NCI-H2227 treated with DMSO at 0.1 percent for 48 hours (cell line): ENCODE measurements at places on chromosomes 6 and 20.

- no peak for DNase-seq
Observed at GRCh38 chr6:109434456-109434855, 6.0 kb downstream of the PPIL6 start.

- DNase-seq: no peak
Observed at GRCh38 chr6:121645100-121645745, 209.8 kb downstream of the GJA1 start.

DNA sequence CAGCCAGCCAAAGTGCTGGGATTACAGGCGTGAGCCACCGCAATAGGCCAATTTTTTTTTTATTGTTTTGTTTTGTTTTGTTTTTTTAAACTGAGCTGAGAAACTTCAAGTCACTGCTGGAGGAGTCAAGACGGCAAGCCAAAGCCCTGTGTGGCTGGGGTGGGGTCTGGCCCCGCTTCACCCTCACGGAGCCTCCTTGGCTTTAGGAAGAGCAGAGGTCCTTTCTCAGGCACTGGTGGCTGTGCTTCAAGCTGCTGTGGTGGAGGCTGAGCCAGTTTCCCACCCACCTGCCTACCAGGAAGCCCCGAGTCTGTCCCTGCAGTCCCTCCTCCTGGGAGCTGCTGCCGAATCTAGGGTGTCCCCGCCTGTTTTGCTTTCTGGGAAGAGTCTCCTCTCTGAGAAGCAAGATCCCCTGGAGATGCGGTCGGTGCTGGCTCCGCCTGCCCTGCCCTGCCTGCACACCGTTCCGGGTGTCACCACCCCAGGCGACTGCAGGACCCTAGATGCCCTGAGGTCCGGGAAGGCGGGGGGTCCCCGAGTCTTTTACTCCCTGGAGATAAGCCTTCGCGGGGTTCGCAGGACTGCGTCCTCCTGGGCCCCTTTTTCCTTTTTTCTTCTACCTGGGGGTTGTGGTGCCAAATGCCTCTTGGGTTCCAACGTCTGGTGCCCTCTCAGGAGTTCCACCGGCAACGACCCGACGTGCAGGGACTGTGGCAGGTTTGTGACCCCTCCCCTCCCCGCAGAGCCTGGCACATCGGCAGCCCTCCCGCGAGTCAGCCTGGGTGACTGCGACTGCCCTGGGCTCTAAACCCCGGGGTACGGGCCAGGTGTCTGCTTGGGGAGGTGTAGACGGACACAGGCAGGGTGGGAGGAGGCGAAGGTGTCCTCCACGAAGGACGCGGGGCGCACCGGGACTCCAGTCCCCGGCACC, 100.7 kb downstream of the TAF4 start:
- DNase-seq: no peak

DNA sequence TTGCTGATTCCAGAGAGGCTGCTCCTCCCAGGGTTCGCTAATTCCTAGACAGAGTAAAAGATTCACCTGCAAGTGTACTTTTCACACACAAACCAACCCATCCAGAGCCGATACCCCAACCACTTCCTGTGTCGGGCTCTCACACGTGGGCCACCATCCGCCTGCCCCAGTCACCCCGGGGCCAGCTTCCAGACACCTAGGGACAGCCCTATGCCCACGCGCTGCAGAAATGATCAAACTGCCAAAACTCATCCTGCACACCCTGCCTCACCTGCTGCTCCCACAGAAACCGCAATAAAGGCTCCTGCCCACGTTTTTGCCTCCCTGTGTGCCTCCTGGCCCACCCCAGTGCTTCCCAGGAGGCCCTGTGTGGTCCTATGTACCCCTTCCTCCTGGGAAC, 59.5 kb downstream of the PSMG4 start:
- DNase-seq: no peak

DNA sequence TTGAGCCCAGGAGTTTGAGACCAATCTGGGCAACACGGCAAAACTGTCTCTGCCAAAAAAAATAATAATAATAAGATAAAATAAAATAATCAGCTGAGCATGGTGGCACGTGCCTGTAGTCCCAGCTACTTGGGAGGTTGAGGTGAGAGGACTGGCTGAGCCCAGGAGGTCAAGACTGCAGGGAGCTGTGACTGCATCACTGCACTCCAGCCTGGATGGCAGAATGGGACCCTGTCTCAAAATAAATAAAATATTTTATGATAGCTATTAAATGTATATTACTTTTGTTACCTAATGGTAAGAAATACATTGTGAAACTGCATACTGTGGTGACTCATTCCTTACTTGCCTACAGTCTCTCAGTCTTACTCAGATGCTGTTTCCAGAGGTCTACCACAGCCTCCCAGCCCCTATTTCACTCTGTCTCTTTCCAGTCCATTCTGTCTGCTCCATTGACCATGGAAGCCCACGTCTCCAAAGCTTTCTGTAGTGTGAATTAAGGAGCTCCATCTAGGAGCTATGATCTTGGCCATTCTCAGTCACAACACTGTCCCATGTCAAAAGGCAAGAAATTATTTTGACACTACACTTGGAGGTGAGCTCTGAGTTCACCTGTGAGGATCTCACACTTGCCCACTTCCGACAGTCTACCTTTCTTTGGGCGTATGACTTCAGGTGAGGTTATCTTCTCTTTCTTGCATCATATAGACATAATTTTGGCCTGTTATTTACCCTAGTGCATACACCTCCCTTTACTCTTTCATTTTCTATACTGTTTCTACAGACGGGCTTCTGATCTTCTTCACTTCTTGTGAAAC, 22.4 kb upstream of the SNX9 start:
- no peak for DNase-seq

GRCh38 chr20:58765780-58766179, 73.2 kb downstream of the NPEPL1 start:
- no peak for DNase-seq

GRCh38 chr20:58818586-58819285, 32.0 kb downstream of the GNAS-AS1 start:
- no peak for DNase-seq

DNA sequence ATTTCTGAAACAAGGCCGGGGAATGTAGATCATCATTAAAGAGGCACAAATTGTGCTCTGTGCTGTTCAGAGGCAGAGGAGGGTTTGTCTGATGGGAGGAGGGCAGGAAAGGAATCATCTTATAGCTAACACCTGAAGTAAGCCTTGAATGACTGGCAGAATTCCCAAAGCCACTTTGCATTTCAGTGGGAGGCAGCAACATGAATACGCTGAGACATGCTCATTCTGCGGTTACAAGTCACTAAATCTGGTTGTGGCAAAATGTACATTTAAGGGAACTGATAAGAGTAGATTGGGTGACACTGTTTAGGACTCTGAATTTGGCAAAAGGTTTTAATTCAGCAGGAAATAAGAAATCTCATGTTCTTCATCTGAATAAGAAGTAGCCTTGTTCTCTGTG, 4.4 kb upstream of the COL19A1 start:
- no peak for DNase-seq

GRCh38 chr6:140433072-140433471, 1058.6 kb upstream of the CITED2 start:
- no peak for DNase-seq

- DNase-seq: no peak
Observed at GRCh38 chr6:167549213-167549612, 224.3 kb downstream of the TTLL2 start.

DNA sequence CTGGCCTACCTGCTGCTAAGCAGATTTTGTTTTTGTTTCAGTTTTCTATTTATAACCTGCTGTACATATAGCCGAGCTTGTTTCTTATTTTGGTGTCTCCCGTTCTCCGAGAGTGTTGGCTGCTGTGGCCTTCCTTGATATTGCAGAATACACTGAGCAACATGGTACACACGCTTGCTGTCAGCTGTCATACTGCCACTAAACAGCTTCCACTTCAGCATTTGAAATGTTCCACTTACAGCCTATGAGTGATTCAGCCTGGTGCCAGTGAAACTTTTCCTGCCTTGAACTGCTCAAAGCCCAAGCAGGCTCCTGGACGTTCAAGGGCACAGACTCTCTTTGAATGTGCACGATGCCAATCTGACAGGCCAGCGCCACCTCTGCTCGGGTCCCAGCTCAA, 87.1 kb downstream of the PSMG4 start:
- no peak for DNase-seq

- DNase-seq: peak; percentile 60
Observed at GRCh38 chr20:38460040-38460623, 12.5 kb upstream of the RALGAPB start.

DNA sequence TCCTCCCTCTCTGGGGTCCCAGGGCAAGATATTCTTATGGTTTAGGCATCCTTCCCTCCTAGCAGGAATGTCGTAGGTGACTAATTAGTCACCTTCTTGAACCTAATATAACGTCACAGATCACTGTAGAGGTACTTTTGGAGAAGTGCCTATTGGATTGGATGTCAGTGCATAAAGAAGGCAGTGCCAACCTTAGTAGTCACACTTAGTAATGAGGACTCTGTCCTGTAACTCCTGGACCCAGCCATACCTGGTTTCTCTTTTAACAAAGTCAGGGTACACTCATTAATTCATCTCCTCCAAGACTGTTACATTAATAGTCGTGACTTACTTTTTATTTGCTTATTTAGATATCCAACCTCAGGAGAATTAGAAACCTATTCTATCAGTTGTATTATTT, 20.0 kb downstream of the VTA1 start:
- DNase-seq: no peak

DNA sequence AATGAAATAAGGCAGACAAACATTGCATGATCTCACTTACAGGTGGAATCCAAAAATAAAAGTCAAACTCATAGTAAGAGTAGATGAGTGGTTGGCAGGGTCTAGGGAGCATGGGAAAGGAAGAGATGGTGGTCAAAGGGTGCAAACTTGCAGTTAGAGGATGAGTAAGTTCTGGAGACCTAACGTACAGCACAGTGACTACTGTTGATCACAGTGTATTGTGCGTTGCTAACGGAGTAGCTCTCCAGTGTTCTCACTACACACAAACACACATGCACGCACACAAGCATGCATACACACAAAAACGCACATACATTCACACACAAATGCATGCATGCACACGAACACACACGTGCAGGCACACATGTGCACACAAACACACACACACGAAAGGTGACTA, 54.9 kb downstream of the LY86 start:
- DNase-seq: no peak

DNA sequence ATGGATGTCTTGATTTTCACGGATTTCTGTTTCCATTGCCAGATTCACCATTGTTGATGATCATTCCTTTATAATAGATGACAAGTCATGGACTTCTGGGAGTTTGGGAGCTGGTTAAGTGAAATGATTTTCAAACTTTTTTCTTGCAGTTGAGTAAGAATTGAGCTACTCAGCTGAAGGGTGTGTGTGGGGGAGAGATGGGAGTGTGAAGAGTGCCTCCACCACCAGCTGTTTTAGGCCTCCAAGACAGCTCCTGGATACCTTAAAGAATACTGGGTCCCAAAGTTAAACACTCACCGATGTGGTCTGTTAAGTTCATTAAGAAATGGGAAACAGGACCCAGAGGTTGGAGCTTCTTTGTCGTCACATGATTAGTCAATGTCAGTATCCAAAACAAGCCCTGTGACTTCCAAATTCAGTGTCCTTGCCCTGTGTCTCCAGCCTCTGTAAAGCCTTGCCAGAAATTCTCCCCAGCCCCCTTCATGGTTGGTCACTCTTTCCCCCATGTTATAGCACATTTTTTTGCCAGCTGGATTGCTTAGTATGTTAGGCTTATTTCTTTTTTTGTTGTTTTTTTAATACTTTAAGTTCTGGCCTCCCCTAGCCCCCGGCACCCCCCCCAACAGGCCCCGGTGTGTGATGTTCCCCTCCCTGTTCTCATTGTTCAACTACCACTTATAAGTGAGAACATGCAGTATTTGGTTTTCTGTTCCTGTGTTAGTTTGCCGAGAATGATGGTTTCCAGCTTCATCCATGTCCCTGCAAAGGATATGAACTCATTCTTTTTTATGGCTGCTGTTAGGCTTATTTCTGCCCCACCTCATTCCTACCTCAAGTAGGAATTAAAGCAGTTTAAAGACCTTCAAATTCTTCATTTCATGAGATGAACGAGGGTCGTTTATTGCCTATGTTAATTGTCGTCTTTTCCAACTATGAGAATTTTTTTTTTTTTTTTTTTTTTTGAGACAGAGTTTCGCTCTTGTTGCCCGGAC, 26.9 kb downstream of the BICRAL start:
- DNase-seq: no peak
